Lung microvascular endothelial cell (primary cell): ENCODE measurements at places on chromosomes 2 and 18.

DNA sequence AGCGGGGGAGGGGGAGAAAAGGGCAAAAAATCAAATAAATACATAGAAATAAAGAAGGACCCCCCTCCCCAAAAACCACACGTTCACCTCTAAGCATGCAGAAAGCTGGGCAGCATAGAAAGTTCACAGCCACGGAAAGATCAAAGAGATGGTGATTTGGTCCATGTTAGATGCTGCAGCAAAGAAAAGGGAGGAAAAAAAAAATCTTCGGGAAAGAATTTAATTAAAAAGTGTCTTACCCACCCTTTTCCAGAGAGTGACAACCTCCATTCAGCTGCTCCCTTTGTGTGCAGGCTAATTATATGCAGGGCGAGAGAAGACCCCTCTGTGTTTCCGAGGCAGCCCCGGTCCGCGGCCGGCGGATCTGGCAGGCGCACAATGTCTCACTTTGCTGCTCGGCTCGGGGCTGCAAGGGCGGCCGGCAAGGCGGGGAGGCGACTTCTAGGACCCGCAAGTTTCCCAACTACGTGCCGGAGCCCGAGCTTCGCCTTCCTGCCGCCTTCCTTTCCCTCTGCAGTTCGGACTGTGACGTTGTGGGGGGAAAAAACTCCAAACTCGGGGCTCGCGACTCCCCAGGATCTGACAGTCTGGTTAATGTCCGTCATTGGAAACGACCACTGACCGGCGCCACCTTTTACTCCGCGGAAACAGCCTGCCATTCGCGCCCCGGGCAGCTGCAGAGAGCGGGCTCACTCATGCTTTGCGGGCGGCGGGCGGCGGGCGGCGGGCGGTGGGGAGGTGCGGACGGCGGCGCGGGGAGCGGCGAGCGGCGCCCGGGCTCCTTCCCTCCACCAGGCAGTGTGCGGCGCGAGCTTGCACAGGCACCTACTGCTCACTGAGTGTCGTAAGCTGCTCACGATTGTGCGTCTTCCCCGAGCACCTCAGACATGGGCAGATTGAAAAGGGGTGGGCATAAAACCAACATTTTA, at the start of gene LRRTM1:
TSS of gene LRRTM1 (minus strand) at position 844 of the 929 bp plus-strand sequence. CDS start 933 bp downstream, outside the sequence.
- no peak for DNase-seq

DNA sequence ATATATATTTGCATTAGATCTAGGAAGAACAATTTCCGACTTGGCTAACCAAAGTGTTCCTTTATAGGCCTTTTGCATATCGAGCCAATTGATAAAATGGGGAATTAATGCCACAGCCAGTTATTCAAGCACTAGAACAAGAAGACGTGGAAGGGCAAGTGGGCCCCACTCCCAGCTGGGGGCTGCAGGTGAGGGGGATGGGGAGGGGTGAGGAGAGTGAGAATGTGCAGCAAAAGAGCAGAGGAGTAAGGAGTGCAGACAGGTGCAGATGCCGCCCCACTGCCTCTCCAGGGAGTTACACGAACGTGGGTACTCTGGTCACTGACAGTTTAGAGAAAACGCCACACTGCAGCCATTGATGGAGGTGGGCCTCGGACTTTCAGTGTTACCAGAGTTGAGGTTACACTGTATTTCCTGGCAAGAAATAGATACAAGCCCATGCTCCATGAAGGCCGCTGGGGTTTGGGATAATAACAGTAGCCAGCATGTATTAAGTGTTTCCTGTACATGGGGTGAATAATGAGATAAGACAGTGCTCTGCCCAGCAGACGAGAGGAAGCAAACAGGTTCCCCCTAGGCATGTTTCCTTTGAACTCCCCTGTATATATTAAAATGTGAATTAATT, 40.9 kb downstream of the GORASP2 start:
- no peak for DNase-seq

DNA sequence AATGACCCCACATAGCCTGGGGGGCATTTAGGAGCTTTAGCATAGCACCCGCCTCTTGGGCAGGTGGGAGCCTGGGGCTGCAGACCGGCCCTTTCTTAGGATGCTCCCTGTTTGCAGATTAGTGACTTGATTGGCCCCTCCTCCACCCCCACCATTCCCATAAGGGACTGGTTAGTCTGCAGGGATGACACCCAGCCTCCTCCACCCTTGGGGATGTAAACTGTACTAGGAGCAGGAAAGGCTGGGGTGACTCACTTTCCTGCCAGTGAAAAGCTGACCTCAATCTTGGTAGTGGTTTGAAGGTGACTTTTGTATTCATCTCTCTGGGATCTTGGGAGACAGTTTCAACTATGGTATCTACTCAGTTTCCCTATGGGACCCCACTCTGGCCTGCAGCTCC, 24.2 kb downstream of the CTIF start:
- peak; percentile 94 for DNase-seq

DNA sequence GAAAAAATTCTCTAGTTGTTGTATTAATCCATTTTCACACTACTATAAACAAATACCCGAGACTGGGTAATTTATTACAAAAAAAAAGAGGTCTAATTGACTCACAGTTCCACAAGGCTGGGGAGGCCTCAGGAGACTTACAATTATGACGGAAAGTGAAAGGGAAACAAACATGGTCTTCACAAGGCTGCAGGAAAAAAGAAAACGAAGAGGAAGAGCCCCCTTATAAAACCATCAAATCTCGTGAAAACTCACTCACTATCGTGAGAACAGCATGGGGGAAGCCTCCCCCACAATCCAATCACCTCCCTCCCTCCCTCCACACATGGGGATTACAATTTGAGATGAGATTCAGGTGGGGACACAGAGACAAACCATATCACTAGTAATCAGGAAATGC, 61.7 kb upstream of the SPTBN1 start:
- DNase-seq = peak; percentile 52
